AG08396 (cell line): ENCODE measurements at places on chromosomes 5 and 9.
A peak's percentile ranks its signal among the peaks of the same experiment; 100 is the strongest.

GRCh38 chr5:148853868-148854267, 27.5 kb downstream of the ADRB2 start:
- DNase-seq, result no peak

GRCh38 chr5:154652746-154653417, 102.3 kb upstream of the LARP1 start:
- no peak for DNase-seq

- no peak for DNase-seq
Measured at GRCh38 chr5:62133426-62133825, 172.6 kb upstream of the KIF2A start.

DNA sequence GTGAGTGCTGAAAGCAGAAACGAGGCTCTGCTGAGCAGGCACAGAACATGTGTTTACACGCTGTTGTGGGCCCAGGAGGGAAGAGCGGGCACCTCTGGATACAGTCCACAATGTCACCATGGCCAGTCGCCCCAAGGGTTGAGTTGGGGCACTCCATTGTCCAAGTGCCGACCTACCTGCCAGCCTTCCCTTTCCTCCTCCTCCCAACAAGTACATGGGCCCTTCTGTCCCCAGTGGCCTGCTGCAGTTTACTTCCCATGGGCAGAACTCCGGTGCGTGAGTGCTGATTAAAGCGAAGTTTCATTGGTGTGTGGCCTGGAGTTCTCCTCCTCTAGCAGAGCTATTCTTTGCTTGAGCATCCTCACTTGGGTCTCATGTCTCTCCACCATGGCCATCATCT, 50.4 kb downstream of the DCP2 start:
- DNase-seq, result no peak

DNA sequence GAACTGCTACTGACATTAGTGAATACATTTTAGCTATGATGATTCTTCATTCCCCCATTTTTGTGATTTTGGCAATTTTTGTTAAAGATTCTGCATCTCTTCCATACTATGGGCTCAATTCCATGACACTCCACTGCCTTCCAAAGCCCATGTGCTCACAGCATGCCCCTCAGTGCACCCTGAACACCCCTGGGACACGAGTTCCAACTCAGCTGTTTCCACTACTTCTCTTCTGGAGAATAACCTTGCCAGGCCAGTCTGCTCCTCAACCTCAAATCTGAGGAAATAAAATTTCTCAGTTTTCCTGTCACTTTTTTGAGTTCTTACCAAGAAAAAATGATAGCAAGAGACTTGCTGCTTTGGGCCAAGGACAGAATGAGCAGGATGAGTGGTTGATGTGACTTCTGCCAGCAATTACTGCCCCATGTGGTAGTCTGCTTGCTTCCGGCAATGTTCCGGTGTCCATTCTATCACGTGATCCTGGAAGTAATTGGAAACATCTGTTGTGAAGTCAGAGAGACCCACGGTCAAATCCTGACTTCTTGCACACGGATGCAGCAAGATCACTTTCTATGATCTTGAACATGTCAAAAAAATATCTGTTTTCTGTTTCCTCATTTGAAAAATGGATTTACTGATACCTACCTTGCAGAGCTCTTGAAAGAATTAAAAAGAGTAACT, 58.3 kb downstream of the EGFLAM start:
- DNase-seq, result peak; percentile 25

GRCh38 chr9:38149647-38150046, 80.6 kb upstream of the SHB start:
- DNase-seq, result no peak

DNA sequence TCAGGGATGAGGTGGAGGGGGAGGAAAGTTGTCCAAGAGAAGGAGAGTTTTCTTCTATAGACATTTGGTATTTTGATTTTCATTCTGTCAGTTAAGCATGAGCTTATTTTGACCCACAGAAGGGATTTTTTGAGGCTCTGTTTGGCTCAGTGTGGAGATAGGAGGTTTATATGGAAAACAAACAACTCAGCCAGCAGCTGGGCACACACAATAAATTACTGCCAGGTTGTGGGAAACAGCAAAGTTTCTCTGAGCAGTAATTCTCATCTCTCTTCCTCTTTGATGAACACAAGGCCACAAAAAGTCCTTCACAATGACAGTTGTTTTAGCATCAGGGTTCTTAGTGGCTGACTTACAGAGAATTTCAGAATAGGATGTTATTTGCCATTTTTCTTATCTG, 486.1 kb downstream of the KDM4C start:
- no peak for DNase-seq
